ENCODE measurements at places on chromosomes 13 and 19.

DNA sequence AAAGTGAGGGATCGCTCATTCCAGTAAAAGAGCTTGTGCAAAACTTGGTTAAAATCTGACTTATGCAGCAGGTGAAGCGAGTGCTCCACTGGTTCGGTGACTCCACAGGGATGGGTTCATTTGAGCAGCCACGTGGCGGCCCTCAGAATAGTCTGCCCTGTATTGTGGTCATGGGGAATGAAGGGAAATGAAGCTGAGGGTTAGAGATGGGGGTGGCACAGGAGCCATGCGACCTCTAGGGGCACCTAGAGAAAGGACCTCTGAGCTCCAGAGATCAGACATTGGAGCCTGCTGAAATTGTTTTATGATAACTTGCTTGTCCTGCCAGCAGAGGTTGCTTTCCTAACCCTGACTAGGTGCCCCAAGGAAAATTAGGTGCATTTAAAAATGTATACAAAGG, 26.6 kb downstream of the CBY2 start:
- no peaks in the 10 kb centered on the region for H3K36me3 ChIP-seq
- peak; percentile 12 for DNase-seq
- no peak overlapping the region for H3K4me3 ChIP-seq
- H3K27me3 ChIP-seq = peaks cover 13% of the 10 kb centered on the region
- peaks cover 10% of the 10 kb centered on the region for H3K4me1 ChIP-seq
- no peak overlapping the region for H3K27ac ChIP-seq

DNA sequence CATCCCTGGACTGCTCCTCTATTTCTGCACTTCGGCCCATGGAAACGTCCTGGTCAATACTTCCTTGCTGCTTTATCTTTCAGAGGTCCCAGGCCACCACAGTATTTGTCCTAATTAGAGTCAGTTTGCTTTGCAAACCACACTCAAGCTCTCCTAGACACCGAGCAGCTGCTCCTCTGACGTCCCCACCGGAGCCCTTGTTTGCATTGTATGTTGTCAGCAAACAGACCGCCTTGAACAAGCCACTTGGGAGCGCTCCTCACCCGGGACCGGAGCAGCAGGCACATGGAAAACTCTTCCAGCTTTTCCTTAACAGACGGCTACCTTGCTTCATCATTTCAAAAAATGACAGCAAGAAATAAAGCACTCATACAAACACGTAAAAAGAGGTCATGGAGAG, 51.5 kb upstream of the GTF3A start:
- H3K27ac ChIP-seq = no peak overlapping the region
- peak; percentile 26 for DNase-seq
- peaks cover 36% of the 10 kb centered on the region for H3K27me3 ChIP-seq

DNA sequence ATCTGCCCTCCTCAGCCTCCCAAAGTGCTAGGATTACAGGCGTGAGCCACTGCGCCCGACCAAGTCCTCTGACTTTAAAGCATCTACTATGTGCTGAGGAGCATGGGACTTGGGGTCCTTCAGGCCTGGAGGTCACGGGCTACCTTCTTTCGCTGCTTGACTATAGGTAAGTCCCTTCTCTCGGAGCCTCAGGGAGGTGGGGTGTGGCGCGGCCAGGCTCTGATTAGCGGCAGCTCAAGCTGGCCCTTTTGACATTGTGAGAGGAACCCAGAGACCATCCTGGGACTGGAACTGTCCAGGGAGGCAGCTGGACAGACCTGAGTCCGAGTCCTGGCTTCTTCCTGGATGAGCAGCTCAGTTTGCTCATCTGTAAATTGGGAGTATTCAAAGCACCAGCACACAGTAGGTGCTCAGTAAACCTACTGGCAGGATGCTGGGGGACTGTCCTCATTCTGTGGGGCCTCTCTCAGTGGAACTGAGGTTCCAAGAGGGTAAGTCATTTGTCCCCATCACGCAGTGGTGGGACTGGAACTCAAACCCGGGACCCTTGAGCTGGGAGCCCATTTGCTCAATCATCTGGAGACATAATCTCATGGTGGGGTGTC, 780 bp downstream of the FCER2 start:
- no peaks in the 10 kb centered on the region for H3K36me3 ChIP-seq
- no peak overlapping the region for H3K27ac ChIP-seq
- H3K27me3 ChIP-seq = peaks cover 67% of the 10 kb centered on the region
- no peak for DNase-seq
- H3K4me1 ChIP-seq = no peaks in the 10 kb centered on the region

- peaks cover 49% of the 10 kb centered on the region for H3K4me1 ChIP-seq
- peaks cover 18% of the 10 kb centered on the region for H3K36me3 ChIP-seq
- peak overlapping the region; percentile 100 for H3K4me3 ChIP-seq
- no peak for DNase-seq
- H3K27me3 ChIP-seq = peaks cover 8% of the 10 kb centered on the region
Measured at GRCh38 chr13:99500839-99501183, 461 bp upstream of the TM9SF2 start.

DNA sequence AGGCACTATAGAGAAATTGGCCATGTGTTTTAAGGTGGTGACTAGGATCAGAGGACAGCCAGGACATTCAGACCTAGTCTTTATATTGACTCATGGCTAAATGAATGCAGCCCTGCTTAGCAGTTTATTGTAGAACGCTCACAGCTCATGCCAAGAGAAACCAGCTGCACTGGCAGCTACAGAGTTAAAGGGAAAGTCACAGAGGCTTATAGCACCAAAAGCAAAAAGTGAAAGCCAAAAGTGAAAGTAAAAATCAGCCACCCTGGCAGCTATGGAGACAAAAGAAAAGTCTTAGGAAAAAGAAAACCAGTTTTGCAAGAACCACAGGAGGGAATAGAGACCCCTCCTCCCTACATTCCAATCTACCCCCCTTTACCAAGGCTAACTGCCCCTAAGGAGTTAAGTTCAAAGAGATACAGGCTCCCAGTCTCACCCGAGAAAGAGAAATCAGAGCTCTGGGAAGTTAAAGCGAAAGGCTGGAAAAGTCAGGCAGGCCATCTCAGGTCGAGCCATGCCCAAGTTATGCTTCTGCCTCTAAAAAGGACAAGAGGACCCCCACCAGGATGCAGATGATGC, 99.0 kb downstream of the ZNF429 start:
- DNase-seq = no peak
- H3K27me3 ChIP-seq = peaks cover 5% of the 10 kb centered on the region
- peak overlapping the region; percentile 62 for H3K27ac ChIP-seq
- peak overlapping the region; percentile 37 for H3K4me3 ChIP-seq
- H3K4me1 ChIP-seq = peaks cover 28% of the 10 kb centered on the region

GRCh38 chr13:73428137-73428536, 369.3 kb downstream of the KLF5 start:
- H3K27ac ChIP-seq = no peak overlapping the region
- H3K4me3 ChIP-seq = no peak overlapping the region
- no peaks in the 10 kb centered on the region for H3K27me3 ChIP-seq
- no peaks in the 10 kb centered on the region for H3K4me1 ChIP-seq

DNA sequence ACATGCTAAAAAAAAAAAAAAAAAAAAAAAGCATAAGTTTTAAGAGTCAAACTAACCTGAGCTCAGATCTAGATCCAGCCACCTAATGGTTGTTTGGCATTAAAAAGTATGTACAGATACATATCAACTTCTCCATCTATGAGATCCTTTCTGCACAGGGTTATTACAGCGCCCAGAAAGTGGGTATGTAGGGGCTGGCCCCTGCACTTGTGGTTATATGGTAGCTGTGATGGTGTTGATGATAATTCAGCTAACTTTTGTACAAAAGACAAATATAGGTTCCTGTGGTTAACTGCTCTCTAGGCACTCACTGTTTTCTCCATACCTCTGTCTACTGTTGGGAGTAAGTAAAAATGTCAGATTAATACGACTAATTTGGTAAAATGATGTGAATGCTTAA, 81.7 kb downstream of the TNFRSF19 start:
- H3K27ac ChIP-seq = no peak overlapping the region
- peaks cover 39% of the 10 kb centered on the region for H3K4me1 ChIP-seq
- H3K4me3 ChIP-seq = no peak overlapping the region
- no peak for DNase-seq

GRCh38 chr19:47703301-47703700, 9.9 kb upstream of the EHD2 start:
- H3K36me3 ChIP-seq = peaks cover 28% of the 10 kb centered on the region
- DNase-seq = no peak
- H3K4me3 ChIP-seq = no peak overlapping the region
- peaks cover 19% of the 10 kb centered on the region for H3K27me3 ChIP-seq
- H3K4me1 ChIP-seq = peaks cover 4% of the 10 kb centered on the region

GRCh38 chr13:50128428-50128931, 113.2 kb downstream of the KCNRG start:
- H3K4me1 ChIP-seq = peaks cover 66% of the 10 kb centered on the region
- H3K4me3 ChIP-seq = peak overlapping the region; percentile 76
- peaks cover 80% of the 10 kb centered on the region for H3K27me3 ChIP-seq
- DNase-seq = peak; percentile 21
- no peaks in the 10 kb centered on the region for H3K36me3 ChIP-seq
- H3K27ac ChIP-seq = no peak overlapping the region

GRCh38 chr13:66139701-66140100, 1090.4 kb downstream of the PCDH9 start:
- no peak overlapping the region for H3K27ac ChIP-seq
- H3K4me3 ChIP-seq = no peak overlapping the region
- no peaks in the 10 kb centered on the region for H3K36me3 ChIP-seq
- no peak for DNase-seq

DNA sequence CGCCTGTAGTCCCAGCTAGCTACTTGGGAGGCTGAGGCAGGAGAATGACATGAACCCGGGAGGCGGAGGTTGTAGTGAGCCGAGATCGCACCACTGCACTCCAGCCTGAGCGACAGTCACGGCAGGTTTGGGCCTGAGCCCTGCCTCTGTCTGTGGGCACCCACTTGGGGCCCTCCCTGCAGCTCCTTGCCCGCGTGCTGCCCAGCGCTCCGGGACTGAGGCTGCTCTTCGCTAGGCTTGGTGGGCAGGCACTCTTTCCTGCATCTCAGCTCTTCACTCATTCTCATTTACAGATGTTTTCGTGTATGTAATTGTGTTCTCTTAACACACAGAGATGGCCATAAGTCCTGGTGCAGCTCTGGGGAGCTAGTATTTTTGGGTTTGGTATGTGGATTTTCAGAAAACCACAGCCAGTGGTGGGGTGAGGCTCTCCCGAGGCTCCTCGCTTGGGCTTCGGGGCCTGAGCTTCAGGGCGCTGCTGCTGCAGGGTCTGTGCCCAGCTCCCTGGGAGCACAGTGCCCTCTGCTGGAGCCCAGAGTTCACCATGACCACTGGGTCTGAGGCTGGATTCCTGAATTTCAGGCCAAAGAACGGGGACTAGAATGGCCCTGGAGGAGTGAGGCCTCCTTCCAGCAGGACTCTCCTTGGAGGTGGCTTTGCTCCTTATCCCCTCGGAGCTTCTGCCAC, 15.2 kb downstream of the UPF1 start:
- H3K27me3 ChIP-seq = no peaks in the 10 kb centered on the region
- peak overlapping the region; percentile 47 for H3K4me3 ChIP-seq
- peaks cover 6% of the 10 kb centered on the region for H3K36me3 ChIP-seq
- DNase-seq = peak; percentile 86

DNA sequence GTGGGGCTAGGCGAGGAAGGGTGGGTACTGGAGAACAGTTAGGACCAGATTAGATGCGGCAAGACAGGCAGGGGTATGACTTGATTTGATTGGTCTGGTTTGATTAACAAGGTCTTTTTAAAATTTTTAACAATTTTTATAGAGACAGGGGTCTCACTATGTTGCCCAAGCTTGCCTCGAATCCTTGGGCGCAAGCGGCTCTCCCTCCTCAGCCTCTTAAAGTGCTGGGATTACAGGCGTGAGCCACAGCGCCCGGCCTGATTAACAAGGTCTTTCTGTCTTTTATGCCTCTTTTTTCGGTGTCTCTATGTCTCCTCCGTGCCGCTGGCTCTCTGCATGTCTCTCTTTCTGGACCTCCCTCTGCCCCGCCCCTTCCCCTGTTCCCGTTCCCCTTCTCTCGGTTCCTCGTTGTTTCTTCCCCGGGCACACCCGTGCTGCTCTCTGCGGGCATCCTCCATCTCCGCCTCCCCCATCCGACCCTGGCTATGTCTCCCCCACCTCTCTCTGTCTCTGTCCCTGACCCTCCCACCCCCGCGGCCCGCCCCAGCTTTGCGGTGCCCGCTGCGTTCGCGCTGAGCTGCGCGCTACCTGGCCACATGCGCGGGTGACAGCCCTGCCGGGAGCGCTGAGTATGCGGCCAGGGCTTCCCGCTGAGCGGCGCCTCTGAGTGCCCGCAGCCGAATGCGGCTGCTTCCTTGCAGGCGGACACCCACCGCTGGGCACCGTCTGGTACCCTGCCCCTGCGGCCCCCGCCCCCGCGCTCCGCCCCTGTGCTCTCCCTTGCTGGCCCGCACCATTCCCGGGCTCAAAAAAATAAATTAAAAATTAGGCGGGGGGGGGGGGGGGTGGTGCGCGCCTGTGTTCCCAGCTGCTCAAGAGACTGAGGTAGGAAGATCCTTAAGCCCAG, 8.1 kb upstream of the SDHAF1 start:
- peaks cover 5% of the 10 kb centered on the region for H3K4me1 ChIP-seq
- no peaks in the 10 kb centered on the region for H3K36me3 ChIP-seq
- H3K27me3 ChIP-seq = peaks cover 93% of the 10 kb centered on the region
- H3K27ac ChIP-seq = no peak overlapping the region

DNA sequence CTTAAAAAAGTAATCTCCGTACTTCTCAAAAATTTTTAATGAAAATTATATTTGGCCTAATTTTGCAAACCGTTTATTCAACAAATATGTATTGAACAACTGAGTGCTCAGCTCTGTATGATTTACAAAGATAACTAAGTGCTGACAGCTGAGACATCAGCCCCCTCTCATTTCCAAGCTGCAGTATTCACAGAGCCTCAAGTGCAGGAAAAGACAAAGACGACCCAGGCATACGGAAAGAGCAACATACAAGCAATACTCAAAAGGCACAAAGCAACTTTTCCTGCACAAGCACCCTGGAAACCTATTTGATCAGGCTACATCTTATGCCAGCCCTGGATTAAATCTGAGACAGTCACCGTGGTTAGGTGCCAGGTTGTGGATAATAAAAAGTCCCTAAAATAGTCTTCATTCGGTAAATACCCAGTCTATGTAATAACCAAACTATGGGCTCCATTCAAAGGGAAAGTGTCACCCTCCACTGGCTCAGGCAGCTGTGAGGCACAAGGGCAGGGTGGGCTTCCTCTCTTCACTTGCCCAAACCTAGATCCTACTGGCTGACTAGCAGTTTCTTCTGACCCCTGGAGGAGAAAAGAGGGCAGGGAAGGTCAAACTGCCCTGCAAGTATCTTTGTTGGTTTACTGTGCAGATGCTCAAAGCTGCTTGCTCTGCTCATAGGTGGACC, 65.5 kb downstream of the TBC1D4 start:
- no peak for DNase-seq
- peaks cover 6% of the 10 kb centered on the region for H3K36me3 ChIP-seq
- H3K27me3 ChIP-seq = no peaks in the 10 kb centered on the region
- H3K4me1 ChIP-seq = peaks cover 60% of the 10 kb centered on the region

DNA sequence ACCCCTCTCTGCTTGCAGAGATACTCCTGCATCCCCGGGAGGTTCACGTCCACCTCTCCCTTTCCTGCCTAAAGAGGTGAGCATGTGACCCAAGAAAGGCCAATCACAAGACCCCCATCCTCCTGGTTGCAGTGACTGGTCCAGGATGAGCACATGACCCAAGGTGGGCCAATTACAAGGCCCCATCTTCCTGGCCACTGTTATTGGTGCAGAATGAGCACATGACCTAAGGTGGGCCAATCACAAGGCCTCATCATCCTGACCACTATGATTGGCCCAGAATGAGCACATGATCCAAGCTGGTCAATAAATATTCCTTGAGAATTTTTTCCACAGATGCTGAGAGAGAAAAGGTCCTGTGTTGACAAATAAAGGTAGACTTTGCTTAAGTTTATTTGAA, 350.7 kb downstream of the EFNB2 start:
- peaks cover 11% of the 10 kb centered on the region for H3K36me3 ChIP-seq
- no peak for DNase-seq
- H3K4me3 ChIP-seq = no peak overlapping the region
- H3K4me1 ChIP-seq = peaks cover 44% of the 10 kb centered on the region
- H3K27me3 ChIP-seq = peaks cover 9% of the 10 kb centered on the region

Measured in nephron progenitor cell (in vitro differentiated cells).